ENCODE measurements at places on chromosomes 16 and 17. TPM values are rescaled to one million over a fixed set of nuclear protein-coding genes. Genes with fewer than 3 reads are reported as not detected.

Gene PIPOX
- 1.3 TPM for total RNA-seq

Gene ANKRD13B
- total RNA-seq: 6.6 TPM

Gene ORC6
- total RNA-seq: 1.3 TPM

DNA sequence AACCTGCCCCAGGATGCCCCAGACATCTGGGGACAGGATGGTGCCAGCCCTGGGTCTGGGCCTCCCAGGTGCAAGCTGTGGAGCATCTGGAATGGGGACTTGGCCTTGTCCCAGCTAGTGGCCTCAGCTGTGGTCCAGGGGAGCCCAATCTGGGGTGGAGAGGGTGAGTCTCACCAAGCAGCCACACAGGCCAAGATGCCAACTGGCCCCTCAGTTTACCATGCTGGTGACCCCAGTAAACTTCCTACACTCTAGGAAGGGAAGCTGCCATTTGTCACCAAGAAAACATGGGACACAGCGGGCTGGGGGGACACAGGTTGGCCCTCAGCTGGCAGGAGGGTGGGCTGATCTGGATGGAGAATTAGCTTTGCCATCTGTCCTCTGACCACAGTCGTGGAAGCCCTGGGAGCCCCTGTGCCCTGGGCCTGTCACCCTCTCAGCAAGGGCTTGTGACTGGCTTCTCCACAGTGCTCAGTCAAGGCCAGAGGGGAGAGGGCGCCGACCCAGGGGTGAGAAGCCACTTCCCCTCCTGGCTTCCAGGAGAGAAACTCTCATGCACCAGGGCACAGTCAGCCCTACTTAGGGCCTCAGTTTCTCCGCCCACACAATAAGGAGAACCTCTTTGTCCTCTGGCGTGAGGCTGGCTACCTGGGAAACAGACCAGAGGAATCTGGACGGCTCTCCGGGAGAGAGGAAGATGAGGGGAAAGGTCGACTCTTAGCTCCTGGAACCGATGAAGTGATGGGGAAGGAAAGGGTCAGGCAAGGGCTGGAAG lies 126.4 kb upstream of the SMURF2 start:
- H3K27me3 ChIP-seq: no peaks in the 10 kb centered on the region
- no peak overlapping the region for H3K27ac ChIP-seq
- no peak for DNase-seq
- peaks cover 18% of the 10 kb centered on the region for H3K4me1 ChIP-seq
- peaks cover 55% of the 10 kb centered on the region for H3K36me3 ChIP-seq
- H3K4me3 ChIP-seq: no peak overlapping the region

DNA sequence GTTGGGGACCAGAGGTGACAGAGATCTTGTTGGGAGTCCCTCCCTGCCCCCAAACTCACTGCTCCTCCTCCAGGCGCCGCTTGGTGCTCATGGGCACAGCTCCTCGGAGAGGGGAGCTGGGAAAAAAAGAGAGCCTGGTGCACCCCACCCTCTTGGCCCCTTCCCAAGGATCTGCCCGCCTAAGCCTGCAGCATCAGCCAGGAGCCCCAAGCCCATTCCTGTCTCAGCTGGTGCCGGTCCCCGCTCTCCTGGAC lies 400 bp downstream of the HCFC1R1 start:
- peaks cover 66% of the 10 kb centered on the region for H3K4me1 ChIP-seq
- peak overlapping the region; percentile 77 for H3K4me3 ChIP-seq
- no peak for DNase-seq
- peaks cover 18% of the 10 kb centered on the region for H3K36me3 ChIP-seq
